ENCODE measurements at places on chromosomes 5 and 9.
A peak's percentile ranks its signal among the peaks of the same experiment; 100 is the strongest.

DNA sequence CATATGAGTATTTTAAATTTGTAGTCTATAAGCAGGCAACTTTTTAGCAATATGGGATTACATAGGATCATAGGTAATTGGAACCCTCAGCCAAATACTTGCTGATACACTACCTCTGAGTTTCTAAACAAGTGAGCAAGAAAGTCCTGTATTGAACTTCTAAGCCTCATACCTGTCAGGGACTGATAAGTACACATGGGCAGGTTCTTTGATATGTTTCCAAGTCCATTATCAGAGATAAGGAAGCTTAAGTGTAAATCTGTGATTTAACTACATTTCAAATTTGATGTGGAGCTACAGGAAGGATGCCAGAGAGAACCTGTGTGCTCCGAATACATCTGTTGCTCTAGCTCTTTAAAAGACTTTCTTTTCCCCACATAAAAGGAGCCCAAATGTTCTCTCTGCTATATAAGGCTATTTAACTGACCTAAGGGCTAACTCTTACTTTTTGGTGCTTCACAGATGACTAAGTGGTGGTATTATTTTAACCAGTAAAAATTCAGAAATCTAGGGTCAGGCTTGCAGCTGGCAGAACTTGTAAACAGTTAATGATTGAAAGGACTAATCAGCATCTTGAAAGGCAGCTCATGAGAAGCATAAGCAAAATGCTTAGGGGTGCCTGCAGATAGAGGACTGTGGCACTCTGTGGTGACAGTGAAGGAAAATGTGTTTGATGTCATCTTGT is 228.6 kb downstream of the NR3C1 start:
- no peak for DNase-seq

- DNase-seq = peak; percentile 37
Observed at GRCh38 chr5:144198386-144198785, 27.7 kb downstream of the KCTD16 start.

GRCh38 chr9:124279531-124280175 is 21.9 kb downstream of the NEK6 start:
- DNase-seq = no peak

GRCh38 chr5:139293202-139293506 is 386 bp upstream of the MATR3 start:
- DNase-seq = no peak

Measured in AG10803 (cell line).